ENCODE measurements at places on chromosomes 6 and 20.

DNA sequence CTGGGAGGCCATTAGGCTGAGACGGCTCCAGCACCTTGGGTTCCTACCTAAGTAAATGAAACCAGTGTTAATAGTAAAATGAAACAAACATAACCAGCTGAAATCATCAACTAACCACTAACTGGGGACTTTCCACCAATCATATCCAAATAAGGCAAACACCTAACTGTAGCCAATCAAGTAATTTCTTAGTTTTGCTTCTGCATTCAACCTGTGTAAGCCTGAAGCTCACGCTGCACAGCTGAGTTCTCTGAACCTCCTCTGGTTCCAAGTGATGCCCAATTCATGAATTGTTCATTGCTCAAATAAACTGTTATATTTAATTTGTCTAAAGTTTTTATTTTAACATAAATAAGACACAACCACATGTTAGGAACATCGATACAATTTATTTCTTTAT, 22.5 kb downstream of the KLHL32 start:
- no peak for DNase-seq

- DNase-seq = no peak
Observed at GRCh38 chr6:16921399-16922110, 160.3 kb upstream of the ATXN1 start.

- DNase-seq = no peak
Observed at GRCh38 chr6:2740581-2740980, 10.1 kb downstream of the MYLK4 start.

DNA sequence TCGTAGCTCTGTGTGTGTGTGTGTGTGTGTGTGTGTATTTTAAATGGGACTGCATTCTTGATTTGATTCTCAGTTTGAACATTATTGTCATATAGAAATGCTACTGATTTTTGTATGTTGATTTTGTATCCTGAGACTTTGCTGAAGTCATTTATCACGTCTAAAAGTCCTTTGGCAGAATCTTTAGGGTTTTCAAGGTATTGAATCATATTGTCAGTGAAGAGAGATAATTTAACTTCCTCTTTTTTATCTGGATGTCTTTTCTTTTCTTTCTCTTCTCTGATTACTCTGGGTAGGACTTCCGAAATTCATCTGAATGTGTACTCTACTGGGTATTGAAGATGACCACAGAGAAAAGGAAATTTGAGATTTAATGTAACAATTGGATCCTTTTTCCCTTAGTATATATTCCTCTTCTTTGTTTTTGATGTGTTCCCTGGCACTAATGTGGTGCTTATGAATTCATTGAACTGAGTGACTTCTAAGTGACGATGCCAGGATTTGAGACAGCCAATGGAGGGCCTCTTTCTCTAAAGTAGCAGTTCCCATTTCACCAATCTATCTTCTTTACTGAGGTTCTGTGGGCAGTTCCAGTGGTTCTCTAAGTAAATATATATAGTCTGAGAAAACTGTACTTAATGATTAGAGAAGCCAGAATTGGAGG, 47.6 kb downstream of the TNFAIP3 start:
- DNase-seq = no peak

- DNase-seq = no peak
Observed at GRCh38 chr6:56708810-56709597, 66.3 kb upstream of the DST start.

DNA sequence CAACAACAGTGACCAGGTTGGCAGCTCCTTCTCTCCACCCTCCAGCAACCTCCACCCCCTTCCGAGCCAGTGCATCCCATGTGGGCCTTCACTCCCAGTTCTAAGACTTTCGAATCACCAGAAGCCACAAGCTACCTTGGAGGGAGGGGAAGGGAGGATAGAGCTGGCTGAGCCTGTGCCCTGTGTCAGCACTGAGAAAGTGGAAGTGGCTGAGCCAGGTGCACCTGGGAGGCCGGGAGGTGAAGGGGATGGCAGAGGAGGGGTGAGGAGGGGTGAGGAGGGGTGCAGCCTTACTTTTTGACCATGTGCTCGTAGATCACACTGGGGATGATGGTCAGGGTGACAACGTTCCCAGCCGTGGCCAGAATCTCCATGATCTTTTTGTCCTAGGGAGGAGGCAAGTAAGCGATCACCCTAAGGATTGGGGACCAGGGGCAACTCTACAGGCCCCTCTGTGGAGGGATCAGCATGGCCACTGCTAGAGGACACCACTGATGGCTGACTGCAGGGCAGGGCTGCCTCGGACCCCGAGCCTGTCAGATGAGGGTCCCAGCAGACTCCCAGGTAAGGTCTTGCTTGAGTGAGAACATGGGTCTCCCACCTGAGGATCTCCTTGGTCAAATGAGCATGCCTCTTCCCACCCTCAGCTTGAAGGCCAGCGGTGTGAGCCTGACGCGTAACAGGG, 18.3 kb downstream of the SDCBP2 start:
- DNase-seq = no peak

GRCh38 chr6:165446331-165446730, 136.9 kb upstream of the C6orf118 start:
- no peak for DNase-seq

DNA sequence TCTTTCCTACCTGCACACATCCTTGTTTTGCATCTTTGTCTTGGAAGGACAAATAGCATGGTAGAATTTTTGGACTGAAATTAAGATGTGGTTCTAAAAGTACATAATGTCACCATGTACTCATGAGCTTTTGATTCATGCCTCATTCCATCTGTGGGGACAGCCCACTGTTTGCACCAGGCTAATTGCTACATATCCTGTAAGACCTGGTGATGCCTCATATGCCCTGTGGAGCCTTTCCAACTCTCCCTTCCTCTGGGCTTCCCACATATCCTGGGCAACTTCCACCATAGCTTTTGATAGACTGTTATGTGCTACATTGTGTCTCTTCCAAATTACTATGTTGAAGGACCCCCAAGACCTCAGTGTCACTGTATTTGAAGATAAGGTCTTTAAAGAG, 213.6 kb upstream of the PREP start:
- DNase-seq = no peak

DNA sequence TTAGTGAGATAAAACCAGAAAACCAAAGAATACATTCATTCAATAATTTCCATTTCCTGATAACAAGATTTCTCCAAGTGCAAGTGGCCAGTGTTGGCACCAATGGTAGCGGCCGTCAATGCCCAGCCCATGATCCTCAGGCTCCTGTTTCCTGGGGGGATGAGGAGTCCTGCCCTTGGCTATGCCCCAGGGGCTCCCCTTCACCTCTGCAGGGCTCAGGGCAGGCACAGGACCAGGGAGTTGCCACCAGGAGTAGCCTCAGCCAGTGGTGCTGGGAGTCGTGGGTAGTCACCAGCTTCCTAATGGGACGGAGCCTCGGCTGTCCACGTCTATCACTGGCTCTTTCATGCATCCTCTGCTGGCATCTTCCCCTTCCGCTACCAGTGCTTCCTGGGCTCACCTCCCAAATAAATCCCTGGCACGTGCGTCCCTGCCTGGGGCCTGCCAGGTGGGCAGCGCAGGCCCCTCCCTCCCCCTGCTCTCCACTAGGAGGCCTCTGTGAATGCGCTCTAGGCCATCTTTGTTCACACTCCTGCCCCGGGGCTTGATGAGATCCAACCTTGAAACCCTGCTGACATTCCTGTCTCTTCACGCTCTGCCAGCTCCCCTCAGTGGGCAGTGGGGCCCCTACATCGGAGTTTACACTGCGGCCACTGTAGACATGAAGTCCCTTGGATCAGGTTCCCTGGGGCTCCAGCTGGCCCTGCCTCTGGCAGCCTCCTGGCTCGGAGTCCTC, 215.7 kb downstream of the SYNDIG1 start:
- DNase-seq = no peak

- no peak for DNase-seq
Observed at GRCh38 chr6:11353921-11354389, 121.5 kb upstream of the NEDD9 start.

DNA sequence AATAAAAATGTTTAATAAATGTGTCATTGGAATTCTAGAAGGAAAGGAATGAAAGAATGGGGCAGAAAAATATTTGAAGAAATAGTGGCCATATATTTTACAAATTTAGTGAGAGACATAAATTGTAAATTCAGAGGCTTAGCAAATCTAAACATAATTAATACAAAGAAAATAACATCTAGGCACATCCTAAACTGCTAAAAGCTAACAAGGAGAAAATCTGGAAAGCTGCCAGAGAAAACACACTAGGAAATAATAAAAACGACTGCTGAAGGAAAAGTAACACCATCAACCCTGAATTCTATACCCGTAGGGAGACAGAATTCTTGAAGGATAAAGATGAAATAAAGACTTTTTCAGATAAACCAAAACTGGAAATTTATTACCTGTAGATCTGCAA, 23.8 kb downstream of the CYB5R4 start:
- DNase-seq = no peak

GRCh38 chr6:125808060-125808459, 17.3 kb downstream of the NCOA7 start:
- no peak for DNase-seq

DNA sequence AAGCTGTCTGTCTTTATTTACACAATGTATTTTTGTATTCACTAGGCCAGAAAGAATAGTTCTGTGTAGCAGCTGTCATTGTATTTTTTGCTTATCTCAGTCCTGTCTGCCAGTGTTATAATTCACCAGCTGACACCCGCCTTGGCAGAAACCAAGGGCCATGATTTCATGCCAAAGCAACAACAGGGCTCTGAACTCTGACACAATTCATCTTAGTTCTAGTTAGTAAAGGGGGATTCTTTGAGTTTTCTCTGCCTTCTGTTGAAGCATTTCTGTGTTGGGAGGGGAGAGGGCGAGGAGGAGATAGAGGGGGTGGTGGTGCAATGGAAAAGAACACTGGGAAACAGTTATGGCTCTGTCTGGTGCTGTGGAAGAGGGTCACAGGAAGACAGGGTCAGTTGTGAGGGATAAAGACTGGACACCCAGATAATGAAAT, 684.6 kb upstream of the MARCKS start:
- no peak for DNase-seq

DNA sequence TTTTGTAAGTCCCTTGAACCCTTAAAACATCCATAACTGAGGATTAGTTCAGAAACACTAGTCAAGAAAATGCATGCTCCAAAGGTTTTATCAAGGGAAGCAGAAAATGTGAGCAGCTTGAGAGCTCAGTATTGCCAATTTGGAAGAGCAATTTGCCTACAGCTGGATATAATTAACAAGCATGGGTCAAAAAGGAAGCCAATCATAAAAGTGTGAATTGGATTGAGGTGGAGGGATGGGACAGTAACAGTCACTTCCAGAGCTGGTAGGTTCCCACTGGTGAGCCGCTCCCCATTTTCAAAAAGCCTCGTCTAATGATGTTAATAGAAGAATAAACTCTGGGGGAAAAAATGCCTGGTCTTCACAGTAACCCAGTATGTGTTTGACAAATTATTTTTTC, 5.0 kb upstream of the PTPRK start:
- no peak for DNase-seq

Measured in activated T-cell treated with anti-CD3 and anti-CD28 coated beads for 1 hour (primary cell).